Mammary epithelial cell (primary cell): ENCODE measurements at places on chromosomes 1 and 21. TPM values are rescaled to one million over a fixed set of nuclear protein-coding genes. Genes with fewer than 3 reads are reported as not detected.

DNA sequence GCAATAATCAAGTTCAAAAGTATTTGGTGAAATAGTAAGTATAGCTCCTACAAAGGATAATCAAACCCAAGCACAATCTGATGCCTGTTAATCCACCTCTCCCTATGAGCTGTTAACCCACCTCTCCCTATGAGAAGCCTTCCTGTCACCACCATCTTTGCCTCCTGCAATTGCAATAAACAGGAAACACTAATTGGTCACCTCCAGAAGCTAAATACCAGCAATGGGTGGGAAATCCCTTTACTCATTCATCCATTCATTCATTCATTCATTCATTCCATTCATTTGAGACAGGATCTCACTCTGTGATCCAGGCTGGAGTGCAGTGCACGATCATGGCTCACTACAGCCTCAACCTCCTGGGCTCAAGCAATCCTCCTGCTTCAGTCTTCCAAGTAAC lies 132.8 kb downstream of the RERE start:
- no peak for DNase-seq

- DNase-seq: no peak
These were observed 4.2 kb downstream of the GPR25 start for GRCh38 chr1:200877010-200877409.

- DNase-seq: no peak
These were observed 6.3 kb upstream of the ARID1A start for GRCh38 chr1:26689504-26689903.

GRCh38 chr1:78090472-78091133 lies 44.8 kb downstream of the GIPC2 start:
- no peak for DNase-seq

DNA sequence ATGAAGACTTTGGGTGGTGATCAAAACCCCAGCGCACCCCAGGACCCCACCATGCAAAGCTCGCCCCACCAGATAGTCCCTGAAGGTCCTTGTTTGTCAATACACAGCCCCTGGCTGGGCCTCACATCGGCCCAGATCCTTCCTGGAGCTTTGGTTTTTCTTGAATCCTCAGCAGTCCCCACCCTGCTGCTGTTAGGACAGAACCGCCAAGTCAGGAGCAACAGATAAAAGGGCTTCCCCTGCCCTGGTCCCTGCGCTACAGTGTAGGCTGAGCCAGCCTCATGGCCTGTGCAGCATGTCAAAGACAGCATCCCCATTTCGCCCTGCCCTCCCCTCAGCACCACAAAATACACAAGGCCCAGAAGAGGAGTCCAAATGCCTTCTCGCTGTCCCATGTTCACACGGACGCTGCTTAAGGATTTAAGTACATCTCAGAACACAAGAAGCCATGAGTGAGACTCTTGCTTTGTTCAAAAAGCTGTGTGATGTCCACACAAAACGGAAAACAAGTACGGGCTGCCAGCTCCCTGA lies 65.7 kb downstream of the PSMG1 start:
- no peak for DNase-seq

DNA sequence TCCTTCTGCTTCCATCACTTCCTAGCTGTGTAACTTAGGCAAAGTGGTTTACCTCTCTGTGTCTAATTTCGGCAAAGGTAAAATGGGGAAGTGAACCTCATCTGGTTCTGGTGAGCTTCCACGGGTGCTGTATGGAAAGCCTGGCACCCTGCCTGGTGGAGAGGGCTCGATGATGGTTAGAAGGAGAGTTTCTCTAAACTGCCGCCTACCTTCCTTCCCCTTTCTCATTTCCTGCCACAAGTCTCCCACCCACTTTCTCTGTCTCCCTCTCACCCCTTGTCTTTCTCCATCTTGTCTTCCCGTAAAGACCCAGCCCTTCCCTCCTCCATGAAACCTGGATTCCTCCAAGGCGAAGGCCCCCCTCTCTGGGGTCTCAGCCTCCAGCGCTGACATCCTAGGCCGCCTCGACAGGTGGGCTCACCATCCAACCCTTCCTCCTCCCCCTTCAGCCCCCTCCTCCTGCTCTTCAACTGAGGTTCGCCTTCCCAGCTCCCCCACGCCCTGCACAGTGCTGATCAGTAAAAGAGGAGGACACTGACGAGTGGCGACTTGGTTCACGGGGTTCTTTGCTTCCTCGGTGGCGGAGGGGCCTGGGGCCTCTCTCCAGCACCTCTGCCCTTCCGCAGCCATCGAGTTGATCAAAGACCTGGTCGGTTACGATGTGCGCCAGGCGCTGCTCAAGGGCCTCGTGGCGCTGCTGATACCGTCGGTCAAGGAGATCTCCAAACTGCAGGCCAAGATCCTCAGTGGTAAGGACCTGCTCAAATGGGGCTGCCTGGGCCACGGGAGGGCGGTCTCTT lies 7.3 kb downstream of the RNU5D-1 start:
- no peak for DNase-seq

DNA sequence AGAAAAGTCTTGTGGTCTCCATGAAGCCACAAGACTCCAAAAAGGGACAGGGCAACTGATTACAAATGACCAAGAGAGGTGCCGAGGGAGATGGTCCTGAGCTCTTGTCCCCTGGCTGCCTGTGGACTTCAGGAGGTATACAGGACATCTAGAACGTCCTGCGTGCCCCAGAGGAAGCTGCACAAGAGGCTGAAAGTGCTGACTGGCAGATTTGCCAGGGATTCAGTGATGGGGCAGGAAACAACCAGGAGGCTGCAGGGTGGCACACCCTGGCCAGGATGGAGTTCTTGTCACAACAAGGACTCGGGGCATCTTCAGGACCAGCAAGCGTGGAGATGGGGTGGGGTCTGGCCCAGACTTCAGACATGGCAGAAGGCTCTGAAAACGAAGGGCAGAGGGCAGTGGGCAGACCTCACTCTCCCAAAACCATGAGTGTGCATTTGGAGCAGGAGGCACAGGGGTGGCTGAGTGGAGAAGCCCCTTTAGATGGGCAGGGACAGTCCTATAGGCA lies 13.4 kb upstream of the PKP1 start:
- no peak for DNase-seq

DNA sequence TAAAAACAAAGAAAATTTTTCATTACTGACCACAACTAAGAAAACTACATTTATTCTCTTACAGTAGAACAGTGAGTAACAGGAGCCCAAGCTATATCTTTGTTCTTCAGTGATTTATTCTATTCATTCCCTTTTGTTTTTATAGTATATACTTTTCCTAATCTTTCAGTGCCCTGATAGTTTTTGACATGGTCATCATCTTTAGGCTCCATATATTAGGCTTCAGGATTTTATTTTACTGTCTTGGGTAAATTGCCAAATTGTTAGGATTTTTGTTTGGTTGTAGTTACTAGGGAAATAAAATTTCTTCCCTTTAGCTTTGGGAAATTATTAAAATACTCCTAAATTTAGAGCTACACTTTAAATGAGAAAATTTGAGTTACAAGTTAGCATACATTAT lies 10.3 kb downstream of the FBXO28 start:
- DNase-seq: no peak

The KCNN3 gene
- total RNA-seq: not detected in 2 replicates

- no peak for DNase-seq
These were observed 7.1 kb downstream of the RAD54L start for GRCh38 chr1:46254668-46255067.

DNA sequence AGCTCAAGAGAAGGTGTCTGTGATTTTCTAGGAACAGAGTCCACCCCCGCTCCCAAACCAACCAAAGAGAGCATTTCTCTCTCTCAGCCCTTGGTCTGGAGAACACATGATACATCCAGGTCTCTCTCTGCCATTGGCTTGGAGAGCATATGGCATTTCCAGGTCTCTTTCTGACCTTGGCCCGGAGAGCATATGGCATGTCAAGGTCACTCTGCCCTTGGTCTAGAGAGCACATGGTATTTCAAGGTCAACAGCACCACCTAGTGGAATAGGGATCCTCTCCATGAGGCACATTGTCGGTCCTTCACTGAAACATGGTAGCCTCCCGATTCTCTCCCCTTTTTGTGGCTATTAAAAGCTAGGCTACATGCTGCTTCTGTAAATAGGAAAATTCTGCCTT lies 437.7 kb upstream of the OLFM3 start:
- peak; percentile 4 for DNase-seq

The ADGRB2 gene
- total RNA-seq: 0.83 TPM

The NBPF1 gene
- 31.9 and 39.6 TPM in 2 replicates for total RNA-seq

The KPRP gene
- total RNA-seq: not detected

GRCh38 chr1:169118227-169118626 lies 11.7 kb downstream of the ATP1B1 start:
- DNase-seq: no peak

DNA sequence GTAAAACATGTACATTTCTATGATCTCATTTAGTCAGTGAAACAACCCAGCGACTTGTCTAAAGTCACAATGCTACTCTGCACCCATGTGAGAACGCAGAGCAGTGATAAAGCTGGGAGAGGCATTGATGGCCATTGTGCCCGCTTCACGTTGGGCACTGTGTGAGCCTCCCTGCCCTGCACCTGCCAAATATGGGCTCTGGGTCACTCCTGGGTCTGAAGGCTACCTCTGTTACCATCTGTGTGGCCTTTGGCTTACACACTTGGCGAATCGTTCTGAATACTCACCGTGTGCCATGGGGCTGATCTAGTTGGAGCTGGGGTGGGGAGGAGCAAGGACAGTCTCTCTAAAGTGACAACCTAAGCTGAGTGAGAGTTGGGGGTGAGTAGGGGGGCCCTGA lies 29.9 kb downstream of the PCSK9 start:
- no peak for DNase-seq

DNA sequence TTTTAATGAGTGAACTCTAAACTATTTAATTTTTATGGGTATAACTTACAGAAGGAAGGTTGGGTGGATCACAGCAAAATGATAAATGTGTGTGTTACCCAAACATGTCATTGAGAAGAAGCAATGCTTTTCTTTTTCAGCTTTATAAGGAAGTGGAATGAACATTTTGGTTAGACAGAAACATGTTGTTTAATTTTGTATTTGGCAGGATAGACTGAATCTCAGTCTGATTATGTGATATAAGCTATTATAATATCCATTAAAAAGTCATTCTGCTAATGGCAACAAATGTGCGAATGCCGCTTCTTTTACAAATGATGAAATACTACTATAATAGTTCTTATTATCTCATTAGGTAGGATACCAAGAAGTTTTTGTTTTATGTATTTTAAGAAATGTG lies 281.9 kb upstream of the ZRANB2 start:
- no peak for DNase-seq

- no peak for DNase-seq
These were observed 16.1 kb upstream of the PDZK1IP1 start for GRCh38 chr1:47205918-47206317.

DNA sequence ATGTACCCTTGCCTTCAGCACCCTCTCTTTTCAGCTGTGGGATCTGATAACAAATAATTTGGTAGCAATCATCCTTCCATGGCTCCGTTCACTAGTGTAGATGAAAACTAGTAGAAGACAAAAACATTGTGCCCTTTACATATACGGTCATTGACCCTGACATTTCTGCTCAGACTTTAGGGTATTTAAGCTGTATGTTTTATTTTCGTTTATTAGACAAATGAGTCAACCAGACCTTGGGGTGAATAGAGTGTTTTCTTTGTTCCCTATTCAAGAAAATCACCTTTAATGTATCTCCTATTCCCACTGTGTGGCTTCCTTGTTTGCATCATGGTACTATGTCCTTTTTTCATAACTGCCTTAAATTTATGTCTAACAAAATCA lies 187.3 kb downstream of the VAV3 start:
- no peak for DNase-seq

DNA sequence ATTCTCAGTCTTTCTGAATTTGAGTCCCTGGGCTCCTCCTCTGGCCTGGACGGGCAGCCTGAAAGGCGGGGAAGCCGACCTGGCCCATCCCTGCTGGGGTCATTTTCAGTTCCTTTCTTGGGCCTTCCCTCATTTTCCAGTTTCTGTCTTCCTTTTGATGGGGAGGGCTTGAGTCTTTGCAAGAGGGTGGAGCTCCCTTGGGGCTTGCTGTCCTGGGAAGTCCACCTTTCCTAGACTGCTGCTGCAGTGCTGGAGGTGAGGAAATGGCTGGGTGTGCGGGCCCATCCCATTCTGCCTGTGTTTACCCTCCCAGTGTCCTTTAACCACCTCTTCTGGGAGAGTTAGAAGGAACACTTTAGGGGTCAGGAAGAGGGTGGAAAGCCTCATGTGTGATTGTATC lies 40.4 kb upstream of the SYNC start:
- peak; percentile 41 for DNase-seq

The RAB3GAP2 gene
- 46.3 TPM for total RNA-seq

DNA sequence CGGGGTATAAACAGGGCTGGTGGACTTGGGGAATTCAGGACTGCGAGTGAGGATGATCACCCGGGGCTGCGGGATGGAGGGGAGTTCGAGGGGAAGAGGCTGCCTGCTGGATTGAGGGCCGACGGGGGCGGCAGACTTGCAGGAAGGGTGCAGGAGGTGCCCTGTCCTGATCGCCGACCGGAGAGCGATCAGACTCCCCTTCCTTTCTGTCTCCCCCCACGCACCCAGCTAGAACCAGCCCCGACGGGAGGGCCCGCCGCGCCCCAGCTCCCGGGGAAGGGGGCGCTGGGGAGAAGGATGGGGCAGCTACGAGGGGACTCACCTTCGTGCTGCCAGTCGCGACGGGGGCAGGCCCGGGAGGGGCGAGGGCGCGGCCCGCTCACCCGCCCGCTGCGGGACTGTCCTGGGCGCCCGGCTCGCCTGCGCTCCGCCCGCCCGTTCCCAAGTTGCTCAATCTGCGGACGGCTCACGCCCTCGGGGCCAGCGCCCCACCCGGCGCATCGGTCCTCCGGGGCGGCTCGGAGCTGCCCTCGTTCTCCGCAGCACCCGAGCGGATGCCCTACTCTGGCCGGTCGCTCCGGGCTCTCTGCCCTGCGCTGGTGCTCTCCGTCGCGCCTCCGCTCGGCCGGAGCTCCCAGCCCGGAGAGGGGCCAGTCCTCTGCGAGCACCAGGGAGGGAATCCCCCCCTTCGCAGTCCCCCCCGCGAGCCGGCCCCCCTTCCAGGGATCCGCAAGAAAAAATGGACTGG lies at the start of gene RSPO1:
Gene RSPO1 (minus strand): TSS at position 649 of the 748 bp plus-strand sequence. CDS start 5,231 bp downstream, outside the sequence.
- peak; percentile 10 for DNase-seq

- no peak for DNase-seq
These were observed 13.9 kb downstream of the PHLDA3 start for GRCh38 chr1:201455098-201455497.

GRCh38 chr1:34923490-34923889 lies 6.0 kb downstream of the DLGAP3 start:
- no peak for DNase-seq

GRCh38 chr1:53278298-53278725 lies 40.0 kb upstream of the MAGOH start:
- peak; percentile 12 for DNase-seq

The KIF17 gene
- 0.99 and 2.2 TPM in 2 replicates for total RNA-seq

GRCh38 chr21:38993561-38993960 lies 187.8 kb downstream of the ETS2 start:
- peak; percentile 92 for DNase-seq

- no peak for DNase-seq
These were observed 5.8 kb downstream of the TTC13 start for GRCh38 chr1:230972855-230973271.

GRCh38 chr1:180503280-180503862 lies 994 bp upstream of the ACBD6 start:
- no peak for DNase-seq

The PRR9 gene
- not detected for total RNA-seq

- DNase-seq: no peak
These were observed 2.5 kb downstream of the SMIM1 start for GRCh38 chr1:3774946-3775489.
